ENCODE measurements at places on chromosomes 4 and X.

DNA sequence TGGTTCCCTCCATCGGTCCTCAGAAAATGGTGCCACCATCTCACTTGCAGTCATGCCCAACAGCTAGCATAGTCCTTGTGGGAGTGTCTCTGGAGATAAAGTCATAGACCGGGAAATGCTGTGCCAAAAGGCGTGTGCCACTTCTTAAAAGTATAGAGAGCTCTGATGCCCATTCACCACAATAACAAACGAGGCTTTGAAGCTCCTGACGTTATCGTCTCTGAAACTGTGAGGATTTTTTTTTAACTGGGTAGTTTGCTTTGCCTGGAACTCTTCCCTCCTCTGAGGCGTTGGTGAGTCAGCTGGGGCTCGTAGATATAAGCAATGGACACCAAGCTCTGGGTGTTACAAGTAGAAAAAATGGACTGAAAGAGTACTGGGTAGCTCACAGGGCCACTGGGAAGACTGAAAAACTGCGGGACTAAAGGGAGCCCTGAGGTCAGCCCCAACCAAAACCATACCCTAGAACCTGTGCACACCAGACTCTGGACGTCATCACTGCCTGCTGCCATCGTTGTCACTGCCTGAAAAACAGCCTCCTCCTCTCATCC, 89.4 kb upstream of the TRIM2 start:
- no peak for DNase-seq

DNA sequence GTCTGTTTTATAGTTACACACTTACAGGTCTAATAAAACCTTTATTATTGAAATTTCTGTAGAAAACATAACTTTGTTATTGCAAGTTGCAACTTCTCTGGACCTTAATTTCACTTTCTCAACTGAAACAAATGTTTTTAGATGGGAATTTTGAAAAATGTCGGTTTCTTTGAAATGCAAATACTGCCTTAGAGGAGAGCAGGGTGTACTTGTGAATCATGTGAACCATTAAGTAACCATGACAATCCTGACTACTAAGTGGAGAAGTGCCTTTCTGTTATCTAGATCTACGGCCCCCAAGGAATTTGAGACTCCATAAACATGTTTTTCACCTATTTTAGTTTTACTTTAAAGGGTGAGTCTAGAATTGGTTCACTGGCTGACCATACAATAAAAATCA, 8.5 kb upstream of the ARMCX2 start:
- DNase-seq: no peak

DNA sequence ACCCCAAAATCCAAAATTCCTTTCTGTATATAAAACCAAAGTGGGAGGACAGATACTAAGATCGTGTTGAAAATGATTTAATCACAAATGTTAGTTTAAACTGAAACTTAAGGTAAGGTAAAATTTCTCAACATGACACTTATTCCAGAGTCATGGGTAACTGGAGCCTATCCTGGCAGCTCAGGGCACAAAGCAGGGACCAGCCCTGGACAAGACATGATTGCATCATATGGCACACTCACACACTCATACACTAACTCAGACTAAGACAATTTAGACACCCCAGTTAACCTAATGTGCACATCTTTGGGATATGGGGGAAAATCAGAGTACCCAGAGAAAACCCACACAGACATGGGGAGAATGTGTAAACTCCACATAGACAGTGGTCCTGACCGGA, 244.1 kb upstream of the TEX13A start:
- no peak for DNase-seq

GRCh38 chr4:8403173-8403753, 37.3 kb downstream of the ACOX3 start:
- DNase-seq: peak; percentile 82

- DNase-seq: peak; percentile 67
Observed at GRCh38 chr4:56803471-56803870, 18.0 kb downstream of the SPINK2 start.

GRCh38 chrX:132843363-132843762, 115.1 kb downstream of the HS6ST2 start:
- no peak for DNase-seq

DNA sequence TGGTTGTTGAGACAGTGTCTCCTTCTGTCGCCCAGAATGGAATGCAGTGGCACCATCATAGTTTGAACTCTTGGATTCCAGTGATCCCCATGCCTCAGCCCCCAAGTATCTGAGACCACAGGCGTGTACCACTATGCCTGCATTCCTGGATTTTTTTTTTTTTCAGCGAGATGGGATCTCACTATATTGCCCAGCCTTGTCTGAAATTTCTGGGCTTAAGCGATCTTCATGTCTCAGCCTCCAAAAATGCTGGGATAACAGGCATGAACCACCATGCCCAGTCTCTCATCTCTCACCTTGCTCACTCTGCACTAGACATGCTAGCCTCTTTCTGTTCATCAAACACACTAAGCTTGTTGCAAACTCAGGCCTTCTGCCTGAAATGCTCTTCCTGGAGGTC, 104.1 kb downstream of the UBE2K start:
- DNase-seq: no peak

GRCh38 chrX:47651043-47651905, 911 bp upstream of the ELK1 start:
- DNase-seq: no peak

GRCh38 chr4:177444911-177445736, 2.9 kb upstream of the AGA start:
- DNase-seq: no peak

- no peak for DNase-seq
Observed at GRCh38 chr4:189265515-189265914, 675.2 kb upstream of the FRG1 start.

DNA sequence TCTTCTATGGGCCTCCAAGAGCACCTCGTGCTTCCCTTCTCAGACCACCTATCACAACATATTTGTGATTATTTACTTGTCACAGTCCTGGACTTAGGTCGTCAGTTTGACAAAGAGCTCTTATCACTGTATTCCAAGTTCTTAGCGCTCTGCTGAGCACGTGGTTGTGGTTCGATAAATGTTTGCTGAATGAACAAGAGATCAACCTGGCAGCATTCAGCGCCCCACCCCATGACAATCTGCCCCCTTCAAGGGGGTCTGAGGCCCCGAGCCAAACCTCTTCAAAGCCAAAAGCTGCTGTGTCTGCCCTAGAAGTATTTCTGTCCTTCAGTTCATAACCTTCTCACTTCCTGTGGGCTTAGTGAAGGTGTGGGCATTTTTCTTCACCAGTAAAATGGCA, 15.0 kb downstream of the RPS4X start:
- no peak for DNase-seq

- no peak for DNase-seq
Observed at GRCh38 chrX:13747836-13748235, 13.3 kb downstream of the OFD1 start.

DNA sequence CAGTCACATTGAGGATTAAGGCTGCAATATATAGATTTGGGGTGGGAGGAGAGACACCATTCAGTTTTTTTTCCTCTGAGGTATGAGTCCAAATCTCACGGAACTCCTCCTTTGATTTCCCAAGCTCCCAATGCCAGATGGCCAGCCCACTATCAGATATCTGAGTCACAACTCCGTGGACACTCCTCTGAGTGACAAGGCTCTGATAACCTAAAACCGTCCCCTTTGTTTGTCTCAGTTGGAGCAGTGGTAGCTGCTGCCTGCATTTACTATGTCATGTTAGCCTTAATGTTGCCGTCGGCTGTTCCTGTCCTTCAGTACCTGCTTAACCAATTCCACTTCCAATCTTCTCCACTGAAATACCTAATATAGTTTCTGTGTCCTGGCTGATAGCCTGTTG, 107.3 kb downstream of the DTHD1 start:
- no peak for DNase-seq

DNA sequence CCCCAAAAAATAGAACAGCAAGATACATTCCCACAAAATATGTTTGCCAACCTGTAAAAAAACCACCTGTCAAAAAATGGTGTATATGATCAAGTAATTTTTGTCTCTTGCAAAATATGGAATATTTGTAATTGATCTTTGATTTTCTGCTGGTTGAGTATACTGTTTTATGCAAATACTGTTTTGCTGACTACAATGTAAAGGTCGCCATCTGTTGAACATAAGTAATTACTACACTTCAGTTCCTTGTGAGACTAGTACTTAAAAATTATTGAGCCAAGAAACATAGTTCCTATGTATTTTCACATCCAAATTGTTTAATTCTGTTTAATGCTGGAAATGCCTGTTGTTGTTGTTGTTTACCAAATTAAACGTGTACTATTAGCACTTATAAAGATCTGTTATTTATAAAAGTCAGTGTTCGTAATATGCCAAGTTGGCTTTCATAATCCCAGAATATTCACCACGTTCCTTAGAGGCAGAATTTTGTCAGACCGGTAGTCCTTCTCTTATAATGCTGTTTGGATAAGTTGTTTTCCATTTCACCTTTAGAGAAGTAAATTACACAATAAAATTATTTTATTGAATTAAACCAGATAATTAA, 144.2 kb downstream of the PDLIM5 start:
- peak; percentile 69 for DNase-seq
